ENCODE measurements at places on chromosomes 3 and 15.

DNA sequence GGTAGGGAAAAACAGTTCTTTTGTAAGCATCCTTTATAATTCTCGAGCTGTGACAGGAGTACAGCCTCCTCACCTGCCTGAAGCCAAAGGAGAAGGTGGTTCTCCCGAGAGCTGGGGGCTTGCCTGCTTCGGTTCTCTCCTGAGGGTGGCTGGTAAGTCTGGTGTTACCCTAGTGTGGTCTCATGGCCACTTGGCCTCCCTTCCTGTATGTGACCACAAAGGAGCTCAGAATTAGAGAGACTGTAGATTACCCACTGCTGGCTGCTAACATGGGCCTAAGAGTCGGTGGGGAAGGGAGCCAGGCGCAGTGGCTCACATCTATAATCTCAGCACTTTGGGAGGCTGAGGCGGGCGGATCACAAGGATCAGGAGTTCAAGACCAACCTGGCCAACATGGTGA lies 12.6 kb downstream of the PDHB start:
- DNase-seq = no peak

- DNase-seq = no peak
These were observed 388.0 kb downstream of the ZBTB20 start for GRCh38 chr3:114758831-114759699.

DNA sequence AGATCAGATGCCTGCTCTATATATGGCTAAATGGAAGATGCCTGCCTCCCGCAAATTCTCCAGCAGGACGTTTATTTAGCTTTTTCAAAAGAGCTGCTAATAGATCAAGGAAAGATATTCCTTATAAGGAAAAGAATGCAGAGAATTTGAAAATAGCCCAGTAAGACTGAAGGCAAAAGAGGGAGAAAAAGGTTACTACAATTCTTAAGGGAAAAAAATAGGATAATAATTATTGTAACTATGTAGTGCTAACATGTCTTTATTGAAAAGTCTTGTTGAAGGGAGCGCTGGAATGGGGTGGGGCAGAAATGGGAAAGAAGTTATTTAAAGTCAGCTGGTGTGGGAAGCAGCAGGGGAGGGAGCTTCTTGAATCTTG lies 2.9 kb downstream of the TPM1 start:
- no peak for DNase-seq

DNA sequence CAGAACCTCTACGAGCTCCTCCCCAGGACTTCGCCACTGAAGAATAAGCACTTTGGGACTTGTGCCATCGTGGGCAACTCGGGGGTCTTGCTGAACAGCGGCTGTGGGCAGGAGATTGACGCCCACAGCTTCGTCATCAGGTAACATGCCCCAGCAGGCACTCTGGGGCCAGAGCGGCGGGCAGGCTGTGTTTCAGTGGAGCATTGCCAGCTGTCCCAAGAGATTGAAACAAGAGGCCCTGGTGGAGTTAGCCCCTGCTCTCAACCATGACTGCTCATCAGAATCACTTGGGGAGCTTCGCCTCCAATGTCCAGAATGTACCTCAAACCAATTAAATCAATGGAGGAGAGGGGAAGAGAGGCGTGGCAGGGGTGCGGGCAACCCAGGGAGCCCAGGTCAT lies 44.8 kb downstream of the ST8SIA2 start:
- no peak for DNase-seq

DNA sequence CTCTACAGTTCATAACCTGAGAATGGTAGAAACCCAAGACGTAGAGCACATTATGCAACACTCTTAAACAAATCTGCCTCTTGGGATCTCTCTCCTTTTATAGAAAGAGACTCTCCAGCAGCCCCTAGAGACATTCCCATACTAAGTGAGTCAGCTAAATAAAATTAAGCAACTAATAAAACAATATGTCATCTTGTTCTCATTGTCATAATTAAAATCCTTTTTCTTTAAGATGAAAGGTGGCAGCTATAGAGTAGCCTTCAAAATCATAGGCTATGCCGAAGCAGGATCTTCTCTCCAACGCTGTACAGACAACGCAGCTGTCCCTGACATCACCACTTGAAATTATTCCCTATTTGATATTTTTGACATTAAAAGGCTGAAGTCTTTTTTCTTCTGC lies 790.0 kb downstream of the FHIT start:
- DNase-seq = no peak

DNA sequence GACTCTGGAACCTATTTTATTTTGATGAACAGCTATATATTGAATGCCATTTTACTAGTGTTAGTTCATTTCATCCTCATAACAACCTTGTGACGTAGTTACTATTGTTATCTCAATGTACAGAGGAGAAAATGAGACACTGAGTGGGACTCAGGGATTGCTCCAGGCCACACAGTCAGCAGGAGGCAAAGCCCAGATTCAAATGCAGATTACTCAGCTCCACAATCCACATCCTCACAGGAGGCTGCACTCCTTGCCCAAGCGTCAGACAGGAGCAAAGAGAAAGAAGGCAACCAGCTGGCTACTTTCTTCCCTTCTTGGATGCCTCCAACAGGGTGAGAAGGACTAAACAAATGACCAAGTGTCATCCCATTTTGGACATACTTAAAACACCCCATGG lies 92.0 kb upstream of the CCDC54 start:
- no peak for DNase-seq

All from amniotic stem cell (primary cell).